ENCODE measurements at places on chromosomes 2 and 18.

- no peak for DNase-seq
Observed at GRCh38 chr18:9995631-9996030, 81.8 kb downstream of the VAPA start.

DNA sequence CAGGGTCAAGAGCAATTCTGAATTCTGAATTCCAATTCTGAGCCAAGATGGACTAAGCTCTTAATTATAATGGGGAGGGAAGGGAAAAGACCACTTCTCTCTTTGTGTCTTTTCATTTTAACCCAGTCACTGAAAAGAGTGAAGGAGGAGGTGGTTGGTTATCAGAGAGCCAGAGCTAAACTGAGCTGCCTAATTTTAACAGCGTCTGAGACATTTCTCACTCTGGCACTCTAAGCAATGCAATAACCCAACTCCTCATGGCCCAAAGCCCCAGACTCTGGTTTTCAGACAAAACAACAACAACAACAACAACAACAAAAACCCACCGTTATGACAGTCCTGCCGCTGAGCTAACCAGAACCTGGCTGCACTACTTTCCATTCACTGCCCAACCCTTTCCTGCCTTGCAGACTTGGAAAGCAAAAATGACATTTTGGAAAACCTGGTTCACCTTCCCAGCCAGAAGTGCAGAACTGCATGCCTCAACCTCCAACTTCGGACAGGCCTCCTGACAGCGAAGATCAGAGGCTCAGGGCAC lies 1.0 kb downstream of the CHST10 start:
- peak; percentile 14 for DNase-seq

DNA sequence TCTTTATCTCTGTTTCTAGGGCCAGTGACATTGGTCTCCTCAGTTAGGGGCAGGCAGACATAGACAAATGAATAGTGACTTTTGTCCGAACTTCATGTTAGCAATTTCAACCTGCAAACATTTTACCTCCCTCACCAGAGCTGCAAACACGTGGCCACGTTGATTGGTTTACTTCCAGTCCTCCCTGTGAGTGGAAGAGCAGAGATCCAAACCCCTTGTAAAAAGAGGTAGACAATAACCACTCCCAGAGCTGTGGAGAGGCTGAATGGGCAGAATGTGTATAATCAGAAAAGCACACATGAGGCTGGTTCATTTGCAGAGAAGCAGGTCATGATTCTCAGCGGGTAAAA lies 31.1 kb downstream of the CTIF start:
- no peak for DNase-seq

- no peak for DNase-seq
Observed at GRCh38 chr18:32509111-32509510, 38.4 kb upstream of the GAREM1 start.

GRCh38 chr2:223944166-223944702 lies 901 bp downstream of the WDFY1 start:
- peak; percentile 50 for DNase-seq

- DNase-seq, result no peak
Observed at GRCh38 chr2:129085386-129085785, 766.7 kb upstream of the HS6ST1 start.

DNA sequence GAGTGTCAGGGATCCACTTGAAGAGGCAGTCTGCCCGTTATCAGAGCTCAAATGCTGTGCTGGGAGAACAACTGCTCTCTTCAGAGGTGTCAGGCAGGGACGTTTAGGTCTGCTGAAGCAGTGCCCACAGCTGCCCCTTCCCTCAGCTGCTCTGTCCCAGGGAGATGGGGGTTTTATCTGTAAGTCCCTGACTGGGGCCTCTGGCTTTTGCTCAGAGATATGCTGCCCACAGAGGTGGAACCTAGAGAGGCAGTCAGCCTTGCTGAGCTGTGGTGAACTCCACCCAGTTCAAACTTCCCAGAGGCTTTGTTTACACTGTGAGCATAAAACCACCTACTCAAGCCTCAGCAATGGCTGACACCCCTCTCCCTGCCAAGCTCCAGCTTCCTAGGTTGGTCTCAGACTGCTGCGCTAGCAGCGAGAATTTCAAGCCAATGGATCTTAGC lies 38.1 kb downstream of the PLEK start:
- DNase-seq, result no peak

- no peak for DNase-seq
Observed at GRCh38 chr2:127597984-127598380, 48.0 kb upstream of the GPR17 start.

DNA sequence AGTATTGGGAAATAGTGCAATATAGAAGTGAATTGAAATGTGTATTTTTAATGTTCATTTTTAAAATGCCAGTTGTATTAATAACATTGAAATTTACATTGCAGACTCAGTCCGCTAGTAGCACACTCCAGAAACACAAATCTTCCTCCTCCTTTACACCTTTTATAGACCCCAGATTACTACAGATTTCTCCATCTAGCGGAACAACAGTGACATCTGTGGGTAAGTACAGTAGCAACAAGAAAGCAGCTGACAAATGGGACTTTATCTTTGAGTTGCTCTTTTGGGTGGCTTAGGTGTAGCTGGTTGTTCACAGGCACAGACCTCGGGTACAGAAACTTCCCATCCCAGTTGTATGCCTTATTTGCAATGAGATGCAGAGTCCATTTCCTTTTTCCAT lies 118.2 kb upstream of the IL1R2 start:
- no peak for DNase-seq

DNA sequence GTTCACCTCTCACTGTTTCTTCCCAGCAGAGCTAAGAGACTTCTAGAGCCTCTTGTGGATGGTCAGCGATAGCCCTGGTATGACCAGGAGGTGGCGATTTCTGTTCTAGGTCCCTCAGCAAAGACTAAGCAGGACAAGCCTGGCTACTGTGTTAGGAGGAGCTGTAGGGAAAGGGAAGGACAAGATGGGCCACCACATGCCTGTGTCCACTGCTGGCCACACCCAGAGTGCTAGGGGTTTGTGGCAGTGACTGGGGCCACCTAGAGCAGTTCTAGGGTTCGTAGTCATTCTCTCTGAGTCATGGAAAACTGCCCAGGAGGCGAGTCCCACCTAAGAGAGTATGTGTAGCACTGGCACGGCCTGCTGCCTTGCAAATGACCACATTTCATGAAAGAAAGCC lies 179.4 kb downstream of the ALPK2 start:
- no peak for DNase-seq

- no peak for DNase-seq
Observed at GRCh38 chr2:204360218-204361007, 184.9 kb upstream of the PARD3B start.

- DNase-seq, result no peak
Observed at GRCh38 chr2:235745597-235745996, 251.8 kb downstream of the AGAP1 start.

- peak; percentile 12 for DNase-seq
Observed at GRCh38 chr18:54607213-54608027, 16.4 kb downstream of the DYNAP start.

DNA sequence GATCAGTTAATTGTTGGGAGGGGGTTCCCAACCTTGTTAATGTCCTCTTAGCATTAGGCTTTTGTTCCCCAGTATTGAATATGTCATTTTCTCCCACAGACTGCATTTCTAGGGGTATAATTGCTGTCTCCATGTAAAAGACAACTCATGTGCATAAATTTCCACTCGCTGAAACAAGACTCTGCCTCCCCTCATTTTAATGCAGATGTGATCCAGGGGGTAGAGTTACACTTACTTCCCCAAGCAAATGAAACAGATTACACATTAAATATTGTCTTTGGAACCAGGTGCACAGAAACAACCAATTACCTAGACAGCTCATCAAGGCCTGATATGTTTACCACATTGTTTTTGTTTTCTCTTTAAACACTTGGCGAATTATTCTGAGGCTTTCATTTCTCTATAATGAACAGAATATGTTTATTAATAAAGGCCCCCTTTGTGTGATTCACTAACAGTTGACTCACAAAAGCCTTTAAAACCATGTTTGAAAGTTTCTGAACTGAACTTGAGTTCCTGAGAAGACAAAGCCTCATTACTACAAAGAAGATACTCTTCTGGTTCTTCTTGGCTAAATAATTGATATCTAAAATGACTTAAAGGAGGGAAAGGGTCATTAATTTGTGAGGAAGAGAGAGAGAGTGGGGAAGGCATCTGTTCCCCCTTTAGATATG lies 15.0 kb upstream of the ACVR1 start:
- DNase-seq, result no peak

DNA sequence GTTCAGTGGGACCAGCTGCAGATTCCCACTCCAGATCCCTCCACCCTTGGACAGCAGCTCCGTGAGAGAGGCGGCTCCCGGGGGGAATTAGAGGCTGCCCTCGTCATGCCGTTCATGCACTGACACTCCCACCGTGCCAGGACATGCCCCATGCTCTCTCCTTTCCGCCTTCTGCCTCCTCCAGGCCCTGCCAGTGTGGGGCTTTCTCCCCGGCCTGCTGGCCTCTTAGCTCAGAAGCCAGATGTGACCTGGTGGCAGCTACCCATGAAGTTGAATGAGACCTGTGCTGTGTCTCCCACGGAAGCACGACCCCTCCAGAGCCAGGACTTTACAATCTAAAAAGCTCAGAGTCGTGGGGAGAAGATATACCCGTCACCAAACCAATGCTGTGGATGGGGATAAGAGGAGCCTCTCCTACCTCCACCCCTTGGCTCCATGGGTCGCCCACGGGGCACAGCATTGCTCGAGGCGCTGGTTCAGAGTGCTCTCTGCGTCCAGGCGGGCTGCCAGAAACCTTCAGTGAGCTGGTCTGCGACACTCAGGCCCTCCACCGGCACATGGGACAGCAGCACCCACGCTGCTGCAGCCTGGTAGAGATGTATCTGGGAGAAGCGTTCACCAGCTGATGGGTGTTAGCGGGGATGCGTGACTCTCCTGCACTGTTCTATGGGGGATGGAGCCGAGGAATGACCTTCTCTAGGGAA lies 111.0 kb upstream of the GPC1 start:
- no peak for DNase-seq

- peak; percentile 38 for DNase-seq
Observed at GRCh38 chr2:36677386-36677785, 19.1 kb upstream of the VIT start.

DNA sequence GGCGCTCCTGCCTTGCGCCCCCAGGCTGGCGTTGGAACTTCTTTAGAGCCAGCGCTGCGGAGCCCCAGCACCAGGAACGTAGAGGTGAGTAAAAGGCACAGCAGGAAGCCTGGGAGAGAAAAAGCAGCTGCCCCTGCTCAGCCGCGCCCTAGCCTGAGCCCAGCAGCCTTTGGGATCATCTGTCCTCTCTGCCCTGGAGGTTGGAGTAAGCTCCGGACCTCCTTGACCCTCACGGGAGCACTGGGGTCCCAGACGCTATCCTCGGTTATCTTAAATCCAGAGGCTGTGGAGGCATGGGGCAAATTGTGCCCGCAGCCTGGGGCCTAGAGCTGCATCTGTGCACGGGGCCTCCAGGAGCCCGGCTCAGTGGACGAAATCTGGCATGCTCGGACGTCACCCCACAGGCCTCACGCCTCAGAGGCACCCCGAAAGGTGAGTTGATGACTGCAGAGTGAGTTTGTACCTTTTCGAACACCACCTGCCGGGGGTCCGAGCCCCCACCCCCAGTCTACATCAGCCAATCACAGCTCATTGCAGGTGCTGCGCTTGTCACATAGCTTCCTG lies 1.6 kb upstream of the SLC66A2 start:
- no peak for DNase-seq

- DNase-seq, result no peak
Observed at GRCh38 chr2:42232024-42232423, 62.9 kb downstream of the EML4 start.

GRCh38 chr2:84906108-84906899 lies 848 bp downstream of the TMSB10 start:
- DNase-seq, result peak; percentile 30

GRCh38 chr2:236576087-236576486 lies 6.5 kb downstream of the ACKR3 start:
- DNase-seq, result peak; percentile 54

DNA sequence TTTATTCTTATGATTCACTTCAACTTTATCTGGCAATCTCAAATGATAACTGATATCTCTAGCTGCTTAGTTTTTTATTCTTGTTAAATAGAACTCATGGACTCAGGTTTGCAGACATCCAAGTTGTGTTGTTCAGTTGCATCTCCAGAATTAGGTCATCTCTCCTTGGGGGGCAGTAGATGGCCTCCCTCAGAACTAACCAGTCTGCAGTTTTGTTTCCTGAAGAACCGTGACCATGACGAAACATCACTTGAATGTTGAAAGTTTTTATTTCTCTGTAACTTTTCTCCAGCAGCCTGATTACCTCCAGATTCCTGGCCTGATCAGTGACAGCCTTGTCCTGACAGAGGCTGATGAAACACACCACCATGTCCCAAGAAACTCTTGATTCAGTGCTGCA lies 321.5 kb downstream of the GALNT13 start:
- no peak for DNase-seq

DNA sequence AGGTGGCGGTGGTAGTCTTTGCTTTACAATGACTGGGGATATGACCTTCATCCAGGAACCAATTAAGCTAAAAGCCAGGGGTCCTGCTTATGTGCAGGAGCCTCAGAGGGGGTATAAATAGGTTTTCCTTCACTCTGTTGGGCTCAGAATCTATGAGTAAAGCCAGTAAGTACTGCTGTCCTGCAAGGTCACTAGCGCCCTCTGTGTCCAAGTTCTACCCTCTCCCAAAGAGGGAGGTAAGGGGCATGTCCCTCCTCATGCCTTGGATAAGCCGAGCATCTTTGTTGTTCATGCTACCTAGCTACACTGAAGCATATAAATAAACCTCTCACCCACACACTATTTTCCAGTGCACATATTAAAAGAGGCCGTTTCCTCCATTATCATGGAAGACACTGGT lies 79.4 kb downstream of the SPRED2 start:
- no peak for DNase-seq

Measured in dermis blood vessel endothelial cell (primary cell).